NCI-H1092 (cell line): ENCODE measurements at places on chromosomes 11 and 22.
A peak's percentile ranks its signal among the peaks of the same experiment; 100 is the strongest.

DNA sequence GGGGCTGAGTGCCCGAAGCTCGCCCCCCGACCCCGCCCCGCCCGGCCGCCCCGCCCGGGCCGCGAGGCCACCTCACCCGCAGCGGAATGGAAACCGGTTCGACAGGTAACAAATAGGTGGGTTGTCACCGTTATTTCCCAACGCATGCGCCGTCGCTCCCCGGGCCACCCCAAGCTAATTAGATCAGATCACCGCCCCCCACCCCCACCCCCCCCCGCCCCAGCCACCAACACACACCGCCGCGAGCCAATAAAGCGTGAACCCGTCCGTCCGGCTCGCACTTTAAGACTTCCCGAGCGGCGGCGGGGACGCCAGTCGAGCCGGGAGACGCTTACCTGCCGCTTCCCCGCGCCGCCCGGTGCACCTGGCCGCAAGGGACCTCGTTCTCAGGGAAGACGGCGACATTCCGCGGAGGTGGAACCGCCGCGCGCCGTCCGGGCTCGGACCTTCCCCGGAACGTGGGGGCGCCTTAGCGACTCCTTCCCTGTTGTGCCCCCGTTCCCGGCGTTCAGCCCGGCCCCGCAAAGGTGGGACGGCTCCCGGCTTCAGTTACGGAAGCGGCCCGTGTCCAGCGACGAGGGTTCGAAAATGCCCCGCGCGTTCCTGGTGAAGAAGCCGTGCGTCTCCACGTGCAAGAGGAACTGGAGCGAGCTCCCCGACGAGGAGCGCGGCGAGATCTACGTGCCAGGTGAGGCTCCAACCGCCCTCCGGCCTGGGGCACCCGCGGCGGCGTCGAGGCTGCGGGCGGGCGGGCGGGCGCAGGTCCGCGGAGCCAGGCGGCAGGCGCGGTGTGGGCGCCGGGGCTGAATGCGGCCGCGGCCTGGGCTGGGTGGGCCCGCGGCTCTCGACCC, at the start of gene OVOL1:
OVOL1 (plus strand) TSS at position 278 of the 851 bp plus-strand sequence; CDS start at position 589, 311 bp downstream.
- DNase-seq, result no peak

GRCh38 chr22:34344702-34345101, 424.4 kb upstream of the LARGE1 start:
- DNase-seq, result no peak

- no peak for DNase-seq
Measured at GRCh38 chr11:70246196-70246595, 24.3 kb upstream of the PPFIA1 start.

DNA sequence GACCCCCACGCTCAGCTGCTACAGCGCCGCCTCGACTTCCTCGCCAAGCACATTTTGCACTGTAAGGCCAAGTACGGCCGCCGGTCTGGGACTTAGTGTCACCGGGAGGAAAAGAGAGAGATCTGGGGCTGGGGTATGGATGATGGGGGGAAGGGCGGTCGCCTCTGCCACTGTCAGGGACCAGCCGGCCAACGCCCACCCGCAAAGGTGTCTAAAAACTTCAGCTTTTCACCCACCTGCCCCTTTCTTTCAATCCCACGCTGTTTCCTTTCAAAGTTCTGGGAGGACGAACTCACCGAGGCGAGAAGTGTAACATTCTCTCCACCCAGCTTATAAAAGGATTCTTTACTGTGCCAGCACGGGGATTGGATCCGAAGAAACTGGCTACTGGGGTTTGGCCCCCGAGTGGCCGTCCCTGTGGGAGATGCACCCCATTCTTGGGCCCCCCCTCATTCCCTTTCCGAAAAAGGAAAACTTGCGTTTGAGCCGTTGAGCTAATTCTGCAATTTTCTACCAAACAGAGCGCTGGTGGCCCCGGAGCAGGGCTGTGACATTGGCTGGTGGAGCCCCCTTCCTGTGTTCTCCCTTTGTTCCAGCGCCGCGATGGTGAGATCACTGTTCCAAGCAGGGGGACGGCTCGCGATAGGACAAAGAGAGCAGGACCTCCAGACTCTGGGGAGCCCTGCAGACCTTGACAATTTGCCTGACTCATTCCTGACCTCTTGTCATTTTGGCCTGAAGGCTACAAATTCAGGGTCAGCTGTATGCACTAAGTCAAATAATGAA, 1.8 kb downstream of the FJX1 start:
- peak; percentile 46 for DNase-seq

DNA sequence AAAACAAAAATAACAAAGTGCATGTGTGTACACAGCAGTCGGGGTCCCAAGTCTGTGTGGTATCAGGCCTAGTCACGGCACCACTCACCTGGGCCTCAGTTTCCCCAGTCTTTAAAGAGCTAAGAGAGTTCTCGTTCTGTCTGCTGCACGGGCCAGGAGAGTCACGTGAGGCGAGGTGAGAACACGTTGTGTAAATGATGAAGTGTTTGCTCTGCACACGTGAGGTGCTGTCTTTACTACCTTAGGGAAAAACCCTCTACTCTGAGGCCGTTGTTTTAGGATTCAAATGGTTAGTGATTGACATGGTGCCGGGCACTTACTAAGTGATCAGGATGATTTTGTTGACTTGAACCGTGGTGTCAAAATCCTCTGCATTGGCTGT, 86.5 kb upstream of the PPARA start:
- DNase-seq, result peak; percentile 62

- DNase-seq, result no peak
Measured at GRCh38 chr11:115134926-115135325, 369.3 kb downstream of the CADM1 start.

GRCh38 chr11:68313574-68314202, 1.3 kb downstream of the LRP5 start:
- no peak for DNase-seq

- no peak for DNase-seq
Measured at GRCh38 chr22:23233752-23234408, 53.6 kb downstream of the BCR start.

DNA sequence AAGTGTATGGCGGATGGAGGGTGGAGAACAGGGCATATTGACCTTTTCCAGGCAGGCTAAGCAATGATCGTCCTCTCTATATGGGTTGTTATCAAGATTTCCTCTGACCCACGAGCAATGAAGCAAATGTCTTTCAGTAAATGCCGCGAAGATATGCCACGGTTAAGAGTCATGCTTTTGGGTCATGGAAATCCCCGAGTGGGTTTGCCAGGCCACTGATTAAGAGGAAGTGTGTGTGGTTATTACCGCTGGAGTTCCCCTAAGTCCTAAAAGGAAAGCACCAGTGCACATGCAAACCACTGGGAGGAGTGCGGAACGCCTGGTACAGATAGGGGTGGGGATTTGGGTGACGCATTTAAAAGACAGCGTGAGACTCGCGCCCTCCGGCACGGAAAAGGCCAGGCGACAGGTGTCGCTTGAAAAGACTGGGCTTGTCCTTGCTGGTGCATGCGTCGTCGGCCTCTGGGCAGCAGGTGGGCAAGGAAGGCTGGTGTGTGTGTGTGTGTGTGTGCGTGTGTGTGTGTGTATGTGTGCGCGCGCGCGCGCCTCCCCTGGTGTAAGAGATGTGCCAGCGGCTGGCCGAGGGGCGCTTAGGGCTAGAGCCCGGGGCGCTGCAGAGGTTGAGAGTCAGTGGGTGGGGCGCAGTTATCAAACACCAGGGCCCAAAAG, at the start of gene BIRC3:
BIRC3 (plus strand) TSS at position 386 of the 669 bp plus-strand sequence. CDS start 7,026 bp downstream, outside the sequence.
- DNase-seq, result peak; percentile 46

- DNase-seq, result no peak
Measured at GRCh38 chr22:48665311-48665995, 1162.2 kb downstream of the BRD1 start.

DNA sequence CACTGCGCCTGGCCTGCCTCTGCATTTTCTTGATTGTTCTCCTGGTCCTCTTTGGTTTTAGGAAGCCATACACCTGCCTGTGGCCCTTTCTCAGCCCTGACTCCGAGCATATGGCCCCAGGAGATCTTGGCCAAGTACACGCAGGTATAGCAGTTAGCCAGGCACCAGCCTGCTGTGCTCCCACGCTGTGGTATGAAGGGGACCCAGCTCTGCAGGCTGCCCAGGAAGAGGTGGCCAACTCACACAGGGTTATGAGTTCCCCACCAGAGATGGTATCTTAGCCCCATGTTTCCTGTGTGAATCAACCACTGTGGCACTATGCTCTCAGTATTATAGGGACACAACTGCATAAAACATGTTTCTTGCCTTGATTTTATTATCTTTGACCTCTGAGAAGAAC, 31.1 kb downstream of the SGSM3 start:
- DNase-seq, result no peak

GRCh38 chr11:3856856-3857553, 1.5 kb downstream of the STIM1 start:
- no peak for DNase-seq

- DNase-seq, result no peak
Measured at GRCh38 chr22:43313890-43314474, 29.2 kb downstream of the SCUBE1 start.

GRCh38 chr22:39146256-39147101, 6.0 kb downstream of the CBX7 start:
- no peak for DNase-seq

- DNase-seq, result no peak
Measured at GRCh38 chr11:29309992-29310391, 706.8 kb downstream of the KCNA4 start.

DNA sequence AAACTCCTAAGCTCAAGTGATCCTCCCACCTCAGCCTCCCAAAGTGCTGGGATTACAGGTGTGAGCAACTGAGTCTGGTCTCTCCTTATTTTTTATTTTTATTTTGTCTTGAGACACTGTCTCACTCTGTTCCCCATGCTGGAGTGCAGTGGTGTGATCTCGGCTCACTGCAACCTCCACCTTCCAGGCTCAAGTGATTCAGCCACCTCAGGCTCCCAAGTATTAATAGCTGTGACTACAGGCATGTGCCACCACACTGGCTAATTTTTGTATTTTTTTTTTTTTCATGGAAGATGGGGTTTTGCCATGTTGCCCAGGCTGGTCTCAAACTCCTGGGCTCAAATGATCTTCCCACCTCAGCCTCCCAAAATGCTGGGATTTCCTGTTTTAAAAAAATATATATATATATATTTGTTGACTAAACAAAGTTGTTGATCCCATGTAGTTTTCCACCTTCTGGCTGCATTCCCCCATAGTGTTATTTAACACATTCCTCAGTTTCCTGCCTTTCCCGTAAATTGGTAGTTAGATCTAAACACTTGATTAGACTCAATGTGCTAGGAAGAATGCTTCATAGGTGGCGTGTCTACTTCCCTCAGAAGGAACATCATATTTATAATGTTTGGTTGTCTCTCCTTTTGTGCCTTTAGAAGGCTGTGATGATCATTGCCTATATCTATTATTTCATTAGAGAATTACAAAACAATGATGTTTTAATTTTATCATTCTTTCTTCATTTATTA, 38.8 kb downstream of the LRRC32 start:
- no peak for DNase-seq

DNA sequence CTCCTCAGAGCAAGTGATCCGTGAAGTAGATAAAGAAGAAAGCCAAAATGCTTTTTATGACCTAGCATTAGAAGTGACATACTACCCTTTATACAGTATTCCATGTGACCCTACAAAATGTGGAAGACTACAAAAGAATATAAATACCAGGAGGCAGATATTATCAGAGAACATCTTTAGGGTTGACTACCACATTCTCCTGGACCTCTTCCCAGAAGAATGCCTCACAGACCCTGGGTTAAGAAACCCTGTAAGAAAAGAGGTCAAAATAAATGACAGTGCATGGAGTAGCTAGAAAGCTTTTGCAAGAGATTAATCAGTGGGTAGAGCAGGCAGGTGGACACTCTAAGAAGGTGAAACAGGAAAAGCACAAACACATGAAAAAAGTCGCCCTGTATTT, 69.2 kb downstream of the FANCF start:
- DNase-seq, result no peak

- no peak for DNase-seq
Measured at GRCh38 chr22:37705205-37705604, 8.4 kb downstream of the TRIOBP start.

GRCh38 chr11:96161307-96162089, 181.5 kb downstream of the MAML2 start:
- DNase-seq, result no peak

GRCh38 chr22:37177221-37177620, 10.8 kb downstream of the C1QTNF6 start:
- no peak for DNase-seq

- DNase-seq, result no peak
Measured at GRCh38 chr11:76820184-76820566, 37.0 kb downstream of the TSKU start.

DNA sequence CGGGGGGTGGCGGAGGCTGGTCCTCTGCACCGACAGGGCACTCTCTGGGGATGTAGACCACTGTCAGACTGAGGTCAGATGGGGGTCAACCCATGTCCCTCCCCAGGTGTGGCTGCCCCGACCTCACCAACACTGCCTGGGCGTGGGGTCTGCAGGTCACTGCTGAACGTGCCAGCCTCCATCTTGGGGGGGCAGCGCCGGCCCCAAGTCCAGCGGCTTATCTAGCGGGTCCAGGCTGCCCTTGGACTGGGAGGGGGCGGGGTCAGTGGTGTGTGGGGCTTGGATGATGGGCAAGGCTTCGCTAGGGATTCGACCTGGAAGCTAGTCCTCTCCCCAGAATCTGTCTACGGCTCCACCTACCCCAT, 178.2 kb downstream of the IGLL1 start:
- DNase-seq, result no peak

DNA sequence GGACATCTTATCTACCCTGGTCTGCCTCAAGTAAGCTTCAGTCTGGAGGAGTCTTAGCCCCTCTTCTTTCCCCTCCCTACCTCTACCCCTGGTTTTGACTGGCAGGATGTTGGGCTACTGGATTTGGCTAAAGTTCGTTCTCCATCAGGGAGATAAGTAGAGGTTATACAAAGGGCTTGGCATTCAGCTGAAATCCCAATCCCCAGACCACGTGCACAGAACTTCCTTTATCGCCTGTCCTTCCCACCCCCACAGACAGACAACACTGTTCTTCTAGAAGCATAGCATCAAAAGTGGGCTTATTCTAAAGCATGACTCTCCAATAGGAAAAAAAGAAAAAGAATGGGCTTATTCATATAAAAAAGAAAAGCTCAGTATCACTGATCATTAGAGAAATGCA, 7.8 kb downstream of the PRG3 start:
- DNase-seq, result no peak

DNA sequence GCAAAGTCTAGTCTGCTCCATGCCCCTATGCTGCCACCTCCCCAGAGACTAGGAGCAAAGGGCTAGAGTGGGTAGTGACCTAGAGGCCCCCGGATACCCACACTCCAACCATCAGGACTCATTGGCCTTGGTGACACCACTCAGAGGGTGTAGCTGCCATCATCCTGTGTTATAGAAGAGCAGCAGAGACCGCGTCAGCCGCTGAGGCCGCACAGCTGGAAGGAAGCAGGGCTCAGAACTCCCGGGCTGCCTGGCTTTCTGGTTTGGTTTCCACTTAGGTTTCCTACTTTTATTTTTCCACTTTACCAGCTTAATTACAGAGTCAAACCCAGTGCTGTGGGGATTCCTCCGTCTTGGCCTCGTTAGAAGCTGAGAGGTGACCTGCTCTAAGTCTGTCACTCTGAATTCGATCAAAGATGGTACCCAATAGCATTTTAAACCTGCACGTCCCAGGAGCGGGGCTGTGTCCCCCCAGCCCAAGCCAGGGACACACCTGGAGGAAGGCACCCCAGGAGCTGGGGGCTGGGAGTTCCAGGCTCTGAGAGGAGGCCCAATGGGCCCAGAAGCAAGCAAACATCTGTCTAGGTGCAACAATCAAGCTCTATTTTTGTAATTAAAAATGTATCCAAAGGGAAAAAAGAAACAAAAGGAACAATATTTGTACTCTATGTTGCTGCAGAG, 2.1 kb upstream of the CDKN1C start:
- DNase-seq, result no peak
